ENCODE measurements at places on chromosomes 12 and 14. TPM values are rescaled to one million over a fixed set of nuclear protein-coding genes. Genes with fewer than 3 reads are reported as not detected.

Gene OS9
- polyA plus RNA-seq = 212 TPM

Gene FGF23
- polyA plus RNA-seq = 0.05 TPM

Gene MEG3
- polyA plus RNA-seq = 218 TPM

Gene TMEM63C
- 2.8 TPM for polyA plus RNA-seq

Gene KIF26A
- polyA plus RNA-seq = 6.4 TPM

Gene PRPH
- polyA plus RNA-seq = not detected

Gene PTPN21
- polyA plus RNA-seq = 40.8 TPM

Gene FGF6
- polyA plus RNA-seq = not detected

Gene C12orf60
- 5.5 TPM for polyA plus RNA-seq

Gene MYF5
- polyA plus RNA-seq = not detected

Data from left kidney (tissue), 8 donors.